ENCODE measurements at places on chromosomes 3 and 15. TPM values are rescaled to one million over a fixed set of nuclear protein-coding genes. Genes with fewer than 3 reads are reported as not detected.

SEMA3G gene
- not detected for total RNA-seq

TICRR gene
- 15.4 TPM for total RNA-seq

TAMM41 gene
- 27.5 TPM for total RNA-seq

ALCAM gene
- total RNA-seq, result 12.5 TPM

RAB6B gene
- total RNA-seq, result 0.61 TPM

CCR3 gene
- 0.24 TPM for total RNA-seq

CCRL2 gene
- 6.8 TPM for total RNA-seq

PSMA4 gene
- 288 TPM for total RNA-seq

SLC12A1 gene
- not detected for total RNA-seq

GOLGA6D gene
- total RNA-seq, result not detected

ZCWPW2 gene
- total RNA-seq, result 0.12 TPM

SYNM gene
- total RNA-seq, result 2.8 TPM

GOLGA8J gene
- total RNA-seq, result not detected

TLNRD1 gene
- 37.0 TPM for total RNA-seq

NSMCE3 gene
- 9.0 TPM for total RNA-seq

UBR1 gene
- 48.5 TPM for total RNA-seq

BMF gene
- total RNA-seq, result 9.6 TPM

CPNE4 gene
- 0.27 TPM for total RNA-seq

CKMT1A gene
- not detected for total RNA-seq

SOX2 gene
- not detected for total RNA-seq

ZKSCAN7 gene
- total RNA-seq, result 0.88 TPM

CLRN1 gene
- not detected for total RNA-seq

Data from T-helper 1 cell treated with Interleukin-12 subunit alpha and Interleukin-12 subunit beta and Interleukin-4 antibody, amounts not matched to agents 30 ng/mL and 1 ng/mL, for 36 hours (primary cell).